ENCODE measurements at places on chromosomes 4 and X.

DNA sequence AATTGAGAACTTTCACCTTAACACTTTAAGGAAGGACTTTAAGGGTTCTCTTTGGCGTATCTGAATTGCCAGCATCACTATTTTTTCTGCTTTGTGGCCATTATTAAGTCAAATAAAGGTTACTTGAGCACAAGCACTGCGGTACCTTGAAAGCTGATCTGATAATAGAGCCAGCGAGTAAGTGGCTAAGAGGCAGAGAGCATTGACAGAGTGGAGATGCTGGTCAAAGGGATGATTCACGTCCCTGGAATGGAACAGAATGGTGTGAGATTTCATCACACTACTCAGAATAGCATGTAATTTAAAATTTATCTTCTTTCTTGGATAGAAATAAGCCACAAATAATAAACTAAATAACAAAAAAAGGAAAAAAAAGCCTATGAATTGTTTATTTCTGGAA, 57.1 kb upstream of the NPFFR2 start:
- peak; percentile 50 for ATAC-seq

GRCh38 chr4:113221990-113222389, 172.5 kb downstream of the ANK2 start:
- peak; percentile 22 for ATAC-seq

DNA sequence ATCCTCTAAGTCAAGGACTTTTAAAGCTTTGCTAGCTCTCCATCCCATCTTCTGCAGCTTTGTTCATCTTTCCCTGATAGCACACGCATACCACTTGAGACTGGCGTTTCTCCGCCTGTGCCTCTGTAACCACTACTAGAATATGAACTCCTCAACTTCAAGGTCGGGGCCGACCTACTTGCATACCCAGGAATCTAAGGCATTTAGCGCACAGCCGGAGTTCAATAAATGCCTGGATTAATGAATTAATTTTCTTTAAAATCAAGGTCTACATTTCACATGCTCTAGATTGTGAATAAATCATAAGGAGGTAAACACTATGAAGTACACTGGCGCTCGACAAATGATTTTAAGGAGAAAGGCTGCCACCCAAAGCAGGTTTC, 89.3 kb downstream of the HNRNPD start:
- no peak for ATAC-seq

- ATAC-seq: no peak
Measured at GRCh38 chr4:91171217-91171616, 1044.0 kb downstream of the CCSER1 start.

DNA sequence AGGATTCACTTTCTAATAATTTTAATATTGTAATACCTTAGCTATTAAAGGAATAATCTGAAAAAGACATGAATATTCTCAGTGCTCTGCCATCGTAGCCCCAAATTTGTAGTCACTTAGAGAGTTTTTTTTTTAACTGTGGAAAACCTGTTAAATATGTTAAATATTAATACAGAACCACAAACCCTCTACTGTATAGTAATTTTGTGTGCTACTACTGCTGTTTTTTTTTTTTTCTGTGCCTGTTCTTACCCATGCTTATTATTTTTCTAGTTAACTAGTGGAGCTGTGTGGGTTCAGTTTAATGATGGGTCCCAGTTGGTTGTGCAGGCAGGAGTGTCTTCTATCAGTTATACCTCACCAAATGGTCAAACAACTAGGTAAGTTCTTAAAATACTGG, 15.8 kb downstream of the PLK4 start:
- no peak for ATAC-seq

- ATAC-seq: no peak
Measured at GRCh38 chr4:2243681-2244380, 1.9 kb upstream of the HAUS3 start.

- ATAC-seq: no peak
Measured at GRCh38 chrX:98523026-98523425, 1639.3 kb downstream of the RPA4 start.

DNA sequence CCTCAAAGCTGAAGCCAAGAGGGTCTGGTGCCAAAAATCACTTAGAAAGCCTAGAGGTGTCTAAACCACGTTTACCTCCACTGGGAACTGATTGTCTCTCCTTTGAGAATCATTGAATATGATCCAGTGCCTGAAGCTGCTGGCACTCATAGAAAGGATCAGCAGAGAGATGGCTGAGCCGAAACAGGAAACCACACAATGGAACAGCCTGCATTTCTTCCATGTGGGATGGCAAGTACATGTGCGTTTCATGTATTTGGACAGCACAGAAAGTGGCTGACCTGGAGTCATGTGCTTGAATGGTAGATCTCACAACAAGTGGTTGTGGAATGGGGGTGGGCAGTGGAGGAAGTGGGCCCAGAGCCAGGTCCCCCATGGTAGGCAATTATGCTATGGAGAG, 533.7 kb downstream of the INPP4B start:
- ATAC-seq: no peak

GRCh38 chr4:110753466-110753865, 130.6 kb upstream of the PITX2 start:
- no peak for ATAC-seq

DNA sequence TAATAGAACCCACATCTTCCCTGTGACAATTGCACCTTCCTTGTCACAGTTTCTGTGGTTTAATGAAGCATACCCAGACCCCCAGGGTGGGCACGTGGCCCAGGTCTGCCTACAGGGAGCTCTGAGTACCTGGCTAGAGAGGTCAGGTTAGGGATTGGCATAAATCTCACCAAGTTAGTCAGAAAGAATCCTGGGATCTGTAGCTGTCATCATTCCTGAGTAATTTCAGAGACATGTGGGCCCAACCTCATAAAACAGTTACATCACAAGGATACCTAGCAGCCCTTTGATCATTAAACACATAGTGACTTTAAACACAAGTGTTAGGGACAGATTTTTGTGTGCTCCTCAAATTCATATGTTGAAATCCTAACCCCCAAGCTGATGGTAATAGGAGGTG, 123.0 kb downstream of the KDR start:
- ATAC-seq: no peak

DNA sequence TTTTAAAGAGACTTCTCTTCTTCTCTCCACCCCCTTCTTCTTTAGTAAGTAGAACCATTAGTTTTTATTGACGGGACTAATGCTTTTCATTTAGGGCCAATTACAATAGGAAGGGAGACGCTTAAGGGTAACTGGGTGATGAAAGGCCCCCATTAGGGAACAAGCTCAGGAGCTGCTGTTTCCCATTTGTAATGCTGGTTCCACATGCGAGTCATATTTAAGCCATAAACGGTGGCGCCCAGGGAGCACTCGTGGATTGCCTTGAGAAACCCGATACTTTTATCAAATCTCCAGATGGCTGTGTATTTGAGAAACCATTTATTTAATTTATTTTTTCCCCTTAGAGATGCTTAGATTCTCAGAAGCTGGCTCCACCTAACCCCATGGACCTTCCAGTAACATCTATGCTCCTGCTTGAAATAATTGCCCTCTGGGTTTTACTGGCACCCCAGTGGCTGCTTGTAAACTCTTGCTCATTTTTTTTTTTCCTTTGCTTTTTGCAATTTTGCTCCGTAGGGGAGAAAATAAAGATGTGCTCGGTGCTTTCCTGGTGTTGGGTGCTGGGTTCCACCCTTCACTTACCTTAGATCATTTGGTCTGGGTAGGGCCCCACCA, 124.2 kb upstream of the MSX1 start:
- ATAC-seq: no peak

DNA sequence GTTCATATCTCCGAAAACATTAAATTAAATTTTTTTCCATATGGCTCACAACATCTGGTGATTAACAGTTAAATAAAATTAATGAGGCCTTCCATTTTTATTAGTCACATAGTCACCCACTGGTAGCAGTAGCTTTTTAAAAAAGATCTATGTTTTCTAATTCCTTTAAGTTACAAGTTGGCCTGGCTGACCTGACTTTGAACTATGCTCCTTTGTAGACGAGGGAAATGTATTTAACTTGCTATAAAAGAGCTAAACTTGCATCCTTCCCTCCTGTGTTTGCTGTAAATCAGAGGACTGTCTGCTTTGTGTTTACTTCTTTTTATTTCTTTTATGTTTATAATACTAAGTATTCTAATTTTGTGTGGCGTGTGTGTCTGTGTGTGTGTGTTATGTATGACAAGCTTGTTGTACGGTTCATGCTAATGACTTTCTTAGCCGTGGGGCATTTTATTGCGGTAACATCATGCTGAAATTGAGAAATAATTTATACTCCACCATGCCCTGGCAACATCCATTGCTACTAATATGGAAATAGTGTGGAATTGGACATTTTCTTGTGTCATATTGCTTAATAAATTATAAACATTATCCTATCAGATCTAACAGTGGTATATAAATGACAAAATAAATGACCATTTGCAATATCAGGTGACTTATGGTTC, 241.7 kb downstream of the SNCA start:
- no peak for ATAC-seq

DNA sequence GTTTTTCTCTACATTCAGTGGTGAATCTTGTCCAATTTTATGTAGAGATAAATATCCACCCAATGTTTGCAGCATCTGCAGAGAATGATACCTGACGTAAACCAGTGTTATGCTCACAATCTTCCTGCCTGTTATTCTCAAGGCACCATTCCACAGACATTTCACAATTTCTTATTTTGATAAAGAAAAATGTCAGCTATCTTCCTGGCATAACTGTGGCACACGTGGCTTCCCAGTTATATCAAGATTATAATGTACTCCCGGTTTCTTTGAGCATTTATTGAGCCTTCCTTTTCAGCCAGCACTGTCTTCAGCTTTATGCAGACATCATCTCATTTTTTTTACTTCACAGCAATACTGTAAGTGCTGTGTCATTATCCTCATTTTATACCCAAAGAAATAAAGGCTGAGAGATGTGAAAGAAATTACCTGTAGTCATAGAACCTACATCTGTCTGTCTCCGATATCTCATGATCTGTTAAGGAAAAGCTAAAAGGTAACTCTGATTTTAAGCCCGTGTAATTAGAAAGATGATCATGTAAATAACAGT, 1300.8 kb upstream of the TENM3 start:
- no peak for ATAC-seq

DNA sequence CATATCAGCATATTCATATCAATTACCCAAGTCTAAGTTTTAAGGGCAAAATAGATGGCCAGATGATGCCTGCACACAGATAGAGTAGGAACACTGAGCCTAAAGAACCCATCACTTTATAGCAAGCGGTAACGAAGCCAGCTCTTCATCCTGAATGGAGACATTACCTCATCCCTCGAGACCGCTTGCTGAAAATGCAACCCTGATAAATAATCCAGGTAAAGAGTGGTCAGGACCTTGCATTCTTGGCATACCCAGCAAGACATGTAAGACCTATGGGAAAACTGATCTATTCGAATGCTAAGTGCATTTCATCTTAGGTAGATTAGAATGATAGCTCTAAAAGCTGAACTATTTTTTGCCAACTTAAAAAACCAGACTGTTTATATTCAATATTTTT, 25.3 kb downstream of the DCHS2 start:
- no peak for ATAC-seq

DNA sequence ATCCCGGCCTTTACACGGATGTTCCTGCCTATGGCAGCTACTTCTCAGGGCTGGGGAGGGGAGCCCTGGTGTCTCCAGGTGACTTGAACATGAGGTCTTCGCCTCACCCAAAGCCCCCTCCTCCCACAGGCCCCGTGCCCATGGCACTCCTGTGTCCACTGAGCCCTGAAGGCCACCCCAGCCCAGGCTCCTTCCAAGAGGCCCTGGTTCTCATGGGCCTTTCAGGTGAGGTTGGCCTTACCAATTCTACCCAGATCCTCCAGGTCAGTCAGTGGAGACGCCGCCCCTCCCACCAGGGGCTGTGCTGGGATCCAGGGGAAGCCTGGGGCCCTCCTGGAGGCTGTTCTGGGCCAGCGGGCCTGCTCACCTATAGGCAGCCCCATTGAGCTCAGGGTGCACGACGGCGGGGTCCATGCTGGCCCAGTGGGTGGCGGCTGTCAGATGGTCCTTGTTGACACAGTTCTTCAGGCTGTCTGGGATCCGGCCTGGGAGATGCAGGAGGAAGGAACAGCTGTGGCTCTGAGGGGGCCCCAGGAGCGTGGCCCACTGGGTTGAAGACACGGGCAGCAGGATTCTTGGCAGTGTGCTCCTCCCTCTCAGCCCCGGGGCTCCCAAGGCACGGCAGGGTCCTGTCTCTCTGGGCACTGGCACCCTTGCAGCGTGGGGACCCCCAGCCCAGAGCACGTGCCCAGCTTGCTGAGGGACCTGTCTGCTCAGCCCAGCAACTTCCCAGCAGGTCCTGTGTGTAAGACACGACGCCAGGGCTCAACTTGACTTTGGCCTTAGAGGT, 36.2 kb downstream of the CTBP1 start:
- no peak for ATAC-seq

DNA sequence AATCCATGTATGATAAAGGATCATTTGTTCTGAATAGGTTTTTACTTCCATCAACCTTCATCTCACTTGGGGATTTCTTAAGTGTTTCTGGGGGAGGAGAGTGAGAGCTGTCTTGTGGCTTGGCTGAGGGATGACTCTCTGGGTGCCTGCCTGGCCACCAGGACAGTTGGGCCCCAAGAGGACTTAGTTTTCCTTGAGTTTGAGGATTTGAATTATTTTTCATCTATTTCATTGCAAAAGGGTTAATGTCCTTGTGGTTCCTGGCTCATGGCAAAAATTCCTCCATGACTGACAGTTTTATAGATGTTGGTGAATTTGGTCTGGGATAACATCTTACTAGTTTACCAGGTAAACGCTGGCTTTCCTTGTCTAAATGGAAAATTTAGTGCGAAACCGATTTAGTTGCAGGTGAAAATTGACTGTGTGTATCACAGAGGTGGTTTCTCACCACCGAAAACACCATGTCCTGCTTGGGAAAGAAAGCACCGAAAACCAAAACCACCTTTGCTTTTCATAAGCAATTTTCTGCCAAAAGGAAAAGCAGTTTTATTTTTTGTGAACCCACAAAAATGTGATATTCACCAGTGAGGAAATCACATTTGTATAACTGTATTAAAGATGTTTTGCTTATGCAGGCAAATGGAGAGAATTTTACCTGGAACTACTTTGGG, 331.3 kb upstream of the SFRP2 start:
- ATAC-seq: no peak

- no peak for ATAC-seq
Measured at GRCh38 chrX:19152762-19153161, 30.5 kb upstream of the ADGRG2 start.

DNA sequence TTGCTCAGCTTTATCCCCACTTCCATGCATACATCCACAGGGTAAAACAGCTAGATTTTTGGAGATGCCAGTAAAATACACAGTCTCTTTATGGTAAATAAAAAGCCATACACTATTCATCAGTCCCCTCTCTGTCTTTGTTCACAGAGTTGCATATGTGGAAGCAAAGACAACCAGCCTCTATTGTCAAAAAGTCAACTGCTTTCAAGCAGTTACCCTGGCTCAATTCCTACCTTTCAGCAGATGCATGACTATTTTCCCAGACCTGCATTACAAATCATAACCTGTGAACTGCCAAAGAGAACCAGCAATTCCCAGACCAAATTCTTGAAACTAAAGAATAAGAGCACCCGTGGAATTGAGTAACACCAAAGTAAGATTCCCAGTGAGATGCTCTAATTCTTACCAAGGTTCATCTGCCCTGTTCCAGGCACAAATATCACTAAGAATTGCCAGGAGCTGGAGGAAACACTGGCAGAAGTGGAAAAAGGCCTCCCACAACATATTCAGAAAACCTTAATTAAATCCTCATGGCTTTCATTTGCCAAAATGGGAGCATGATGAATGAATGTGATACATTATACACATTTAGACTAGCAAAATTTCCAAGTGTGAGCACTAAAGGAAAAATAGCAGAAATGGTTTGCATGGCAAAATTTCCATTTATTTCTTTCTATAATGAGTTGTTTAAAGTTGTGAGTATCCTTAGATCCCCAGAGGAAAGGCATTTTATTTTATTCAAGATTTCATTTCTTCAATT, 391.2 kb upstream of the ADGRL3 start:
- no peak for ATAC-seq

All from SK-N-SH treated with all-trans-retinoic acid at 6 μM for 48 hours (cell line).